Left lung (tissue), 14 donors: ENCODE measurements at places on chromosomes 16 and 17. TPM values are rescaled to one million over a fixed set of nuclear protein-coding genes. Genes with fewer than 3 reads are reported as not detected.

- H3K4me1 ChIP-seq, result no peaks in the 10 kb centered on the region
- H3K27ac ChIP-seq, result no peak overlapping the region
- no peaks in the 10 kb centered on the region for H3K27me3 ChIP-seq
These were observed 40.7 kb downstream of the CDH13 start for GRCh38 chr16:82667437-82667836.

- no peak for DNase-seq
- no peak overlapping the region for H3K27ac ChIP-seq
- no peaks in the 10 kb centered on the region for H3K27me3 ChIP-seq
- no peaks in the 10 kb centered on the region for H3K4me1 ChIP-seq
- no peak overlapping the region for H3K4me3 ChIP-seq
- H3K36me3 ChIP-seq, result no peaks in the 10 kb centered on the region
These were observed 61.7 kb downstream of the KCNJ2 start for GRCh38 chr17:70230850-70231640.

RAB40C gene
- 32.9 TPM for total RNA-seq

MVP gene
- total RNA-seq, result 280 TPM

PRSS27 gene
- 0.70 TPM for total RNA-seq
